PC-3 (cell line): ENCODE measurements at places on chromosomes 3 and 15. TPM values are rescaled to one million over a fixed set of nuclear protein-coding genes. Genes with fewer than 3 reads are reported as not detected.

SMAD6 gene
- 19.9 and 21.8 TPM in 2 replicates for total RNA-seq

SERPINI2 gene
- not detected in 2 replicates for total RNA-seq

KLF15 gene
- total RNA-seq, result 0.12 TPM in 1 of 2 replicates, not detected in the other

CADPS gene
- total RNA-seq, result not detected in 2 replicates

CHRNB4 gene
- not detected in 2 replicates for total RNA-seq

NUP210 gene
- total RNA-seq, result 64.0 and 75.3 TPM in 2 replicates

MKRN3 gene
- total RNA-seq, result 0.18 and 1.8 TPM in 2 replicates

SLC12A1 gene
- total RNA-seq, result not detected in 2 replicates

STAC gene
- total RNA-seq, result 4.4 and 6.7 TPM in 2 replicates

MRAS gene
- 2.8 and 5.3 TPM in 2 replicates for total RNA-seq

GTF2E1 gene
- total RNA-seq, result 10.7 and 15.2 TPM in 2 replicates

GOLGA6A gene
- total RNA-seq, result not detected in 2 replicates

NMB gene
- 20.4 and 25.9 TPM in 2 replicates for total RNA-seq

CTXND1 gene
- not detected in 2 replicates for total RNA-seq

CNTN3 gene
- not detected in 2 replicates for total RNA-seq

GOLGA8H gene
- 0.84 and 1.0 TPM in 2 replicates for total RNA-seq

PTPN9 gene
- 9.1 and 15.7 TPM in 2 replicates for total RNA-seq

- no peak for DNase-seq
These were observed 137.8 kb upstream of the SNTN start for GRCh38 chr3:63514678-63515077.

DNA sequence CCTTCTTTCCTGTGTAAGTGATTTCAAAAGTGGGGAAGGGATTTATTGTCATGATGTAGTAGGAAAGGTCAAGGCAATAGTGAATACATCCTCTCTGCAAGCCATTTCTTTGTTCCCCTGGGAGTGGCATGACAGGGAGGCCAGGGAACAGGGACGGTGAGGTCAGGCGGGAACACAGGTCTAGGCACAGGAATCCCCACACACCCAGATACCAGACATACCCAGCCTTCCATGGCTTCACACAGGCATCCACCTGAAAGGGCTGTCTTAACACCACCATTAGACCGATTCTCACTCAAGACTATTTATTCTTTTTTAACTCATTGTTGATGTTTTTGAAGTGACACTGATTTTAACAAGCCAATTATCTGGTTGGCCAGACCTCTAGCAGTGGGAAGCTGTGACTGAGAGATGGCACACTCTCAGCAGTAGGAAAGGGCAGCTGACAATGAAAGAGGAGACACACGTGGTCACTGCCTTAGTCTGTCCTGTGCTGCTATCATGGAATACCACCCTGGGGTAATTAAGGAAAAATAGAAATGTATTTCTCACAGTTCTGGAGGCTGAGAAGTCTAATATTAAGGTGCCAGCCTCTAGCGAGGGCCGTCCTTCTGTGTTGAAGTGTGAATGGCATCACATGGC is 74.6 kb upstream of the MYZAP start:
- DNase-seq, result no peak

DNA sequence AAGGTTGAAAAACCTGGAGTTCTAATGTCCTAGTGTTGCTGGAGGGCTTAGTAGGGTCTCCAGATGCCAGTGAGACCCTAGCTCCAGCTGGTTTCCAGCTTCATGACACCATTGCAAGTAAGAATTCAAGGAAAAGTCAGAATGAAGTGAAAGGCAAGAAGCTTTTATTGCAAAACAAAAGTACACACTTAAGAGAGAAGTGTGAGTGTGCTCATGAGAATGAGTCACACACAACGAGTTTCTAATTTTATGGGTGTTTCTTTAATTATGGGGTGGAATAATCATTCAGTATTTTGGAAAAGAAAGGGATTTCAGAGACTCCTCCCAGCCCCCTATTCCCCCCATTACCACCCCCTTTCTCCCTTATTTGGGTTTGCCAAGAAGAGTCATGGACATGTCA is 24.6 kb upstream of the ZNF502 start:
- DNase-seq, result no peak

DNA sequence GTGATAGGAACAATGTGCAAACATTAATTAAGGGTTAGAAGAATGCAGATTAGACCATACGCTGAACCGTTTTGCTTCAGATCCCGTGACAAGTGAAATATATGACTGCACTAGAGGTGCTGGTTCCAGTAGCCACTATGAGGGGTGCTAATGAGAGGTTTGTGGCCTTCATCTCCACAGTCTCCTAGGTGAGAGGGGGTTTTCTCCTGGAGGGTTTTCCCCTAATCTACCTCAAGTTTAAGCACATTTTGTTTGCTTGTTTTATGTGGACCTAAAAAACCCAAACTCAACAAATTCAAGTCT is 13.7 kb upstream of the SHF start:
- DNase-seq, result no peak

- DNase-seq, result peak; percentile 86
These were observed 2.5 kb upstream of the MST1R start for GRCh38 chr3:49906073-49906743.

GRCh38 chr3:28903171-28903601 is 377.7 kb upstream of the RBMS3 start:
- DNase-seq, result no peak

- DNase-seq, result no peak
These were observed 14.4 kb downstream of the CCDC32 start for GRCh38 chr15:40550341-40551037.

GRCh38 chr3:164155400-164155799 is 922.9 kb downstream of the SI start:
- peak; percentile 7 for DNase-seq

DNA sequence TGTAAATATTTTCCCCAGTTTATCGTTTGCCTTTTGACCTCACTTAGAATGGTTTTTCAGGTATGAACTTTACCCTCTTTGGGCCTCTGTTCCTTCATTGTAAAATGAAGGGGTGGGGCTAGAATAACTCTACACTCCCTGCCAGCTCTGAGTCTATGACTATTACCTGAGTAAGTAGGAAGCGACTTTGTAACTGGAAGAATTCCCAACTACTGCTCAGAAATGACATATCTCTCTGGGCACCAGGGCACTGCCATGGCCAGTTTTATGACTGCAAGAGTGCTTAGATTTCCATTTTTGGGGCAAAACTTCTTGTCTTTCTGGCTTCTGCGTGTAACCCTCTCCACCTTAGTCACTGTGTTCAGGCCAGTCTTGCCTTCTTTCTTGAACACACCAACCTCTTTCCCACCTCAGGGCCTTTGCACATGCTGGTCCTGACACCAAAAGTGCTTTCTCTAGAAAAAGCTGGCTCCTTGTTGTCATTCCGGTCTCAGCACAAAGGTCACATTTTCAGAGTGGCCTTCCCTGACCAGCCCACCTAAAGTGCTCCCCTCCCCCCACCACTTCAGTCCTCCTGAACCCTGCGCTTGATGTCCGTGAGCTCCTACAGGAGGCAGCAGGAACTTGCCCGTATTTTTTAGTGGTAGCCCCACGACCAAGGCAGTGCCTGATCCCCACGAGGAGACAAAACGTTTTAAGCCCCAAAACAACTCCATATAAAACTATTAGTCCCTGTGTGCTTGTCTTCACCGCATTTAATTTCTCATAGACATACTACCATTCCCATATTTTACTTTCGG is 25.6 kb downstream of the CDCP1 start:
- DNase-seq, result peak; percentile 99

DNA sequence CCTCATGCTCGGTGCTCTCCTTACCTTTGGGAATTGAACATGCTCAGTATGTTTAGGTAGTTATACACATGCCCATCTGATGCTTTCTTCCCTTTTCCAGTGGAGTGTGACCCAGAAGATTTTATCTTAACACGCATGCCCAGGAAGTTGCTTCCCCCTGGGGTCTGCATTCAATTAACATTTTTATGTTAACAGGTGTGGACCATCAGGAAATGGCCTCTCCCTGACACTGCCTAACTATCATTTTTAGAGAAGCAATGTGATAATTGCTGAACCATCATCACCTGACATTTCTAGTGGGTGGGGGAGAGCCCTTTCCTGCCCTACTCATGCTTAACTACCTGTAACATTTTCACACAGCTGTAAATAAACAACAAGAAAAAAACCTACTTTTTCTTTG is 55.1 kb upstream of the TGFBR2 start:
- DNase-seq, result no peak

GRCh38 chr3:194112120-194113106 is 23.5 kb upstream of the HES1 start:
- DNase-seq, result peak; percentile 92

- DNase-seq, result no peak
These were observed 190.8 kb downstream of the ADAMTSL3 start for GRCh38 chr15:83844742-83845141.

GRCh38 chr15:61038387-61038786 is 190.7 kb downstream of the RORA start:
- peak; percentile 2 for DNase-seq

DNA sequence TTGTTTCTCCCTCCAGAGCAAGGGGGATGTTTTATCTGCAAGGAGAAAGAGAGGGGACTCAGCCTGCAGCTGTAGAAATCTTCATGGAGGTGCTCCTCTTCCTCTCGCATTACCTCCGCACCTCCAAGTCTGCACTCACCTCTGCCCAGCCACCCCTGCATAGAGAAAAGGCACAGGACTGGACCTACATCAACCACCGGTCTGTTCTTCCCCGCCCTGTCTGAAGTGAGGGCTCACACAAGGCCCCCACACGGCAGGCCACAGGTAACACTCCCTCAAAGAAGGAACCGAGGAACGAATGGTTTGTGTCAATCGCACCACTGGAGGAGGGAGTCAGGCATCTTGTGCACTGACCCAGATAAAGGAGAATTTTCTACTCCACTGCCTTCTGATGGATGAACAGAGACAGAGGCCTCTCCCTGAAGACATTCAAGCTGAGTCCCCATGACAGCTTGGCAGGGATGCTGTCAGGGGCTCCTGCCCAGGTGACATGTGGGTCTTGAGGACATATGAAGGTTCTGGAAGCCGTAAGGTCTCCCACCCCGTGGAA is 260.3 kb downstream of the XXYLT1 start:
- DNase-seq, result no peak

GRCh38 chr3:170056710-170057454 is 19.1 kb downstream of the GPR160 start:
- DNase-seq, result no peak

DNA sequence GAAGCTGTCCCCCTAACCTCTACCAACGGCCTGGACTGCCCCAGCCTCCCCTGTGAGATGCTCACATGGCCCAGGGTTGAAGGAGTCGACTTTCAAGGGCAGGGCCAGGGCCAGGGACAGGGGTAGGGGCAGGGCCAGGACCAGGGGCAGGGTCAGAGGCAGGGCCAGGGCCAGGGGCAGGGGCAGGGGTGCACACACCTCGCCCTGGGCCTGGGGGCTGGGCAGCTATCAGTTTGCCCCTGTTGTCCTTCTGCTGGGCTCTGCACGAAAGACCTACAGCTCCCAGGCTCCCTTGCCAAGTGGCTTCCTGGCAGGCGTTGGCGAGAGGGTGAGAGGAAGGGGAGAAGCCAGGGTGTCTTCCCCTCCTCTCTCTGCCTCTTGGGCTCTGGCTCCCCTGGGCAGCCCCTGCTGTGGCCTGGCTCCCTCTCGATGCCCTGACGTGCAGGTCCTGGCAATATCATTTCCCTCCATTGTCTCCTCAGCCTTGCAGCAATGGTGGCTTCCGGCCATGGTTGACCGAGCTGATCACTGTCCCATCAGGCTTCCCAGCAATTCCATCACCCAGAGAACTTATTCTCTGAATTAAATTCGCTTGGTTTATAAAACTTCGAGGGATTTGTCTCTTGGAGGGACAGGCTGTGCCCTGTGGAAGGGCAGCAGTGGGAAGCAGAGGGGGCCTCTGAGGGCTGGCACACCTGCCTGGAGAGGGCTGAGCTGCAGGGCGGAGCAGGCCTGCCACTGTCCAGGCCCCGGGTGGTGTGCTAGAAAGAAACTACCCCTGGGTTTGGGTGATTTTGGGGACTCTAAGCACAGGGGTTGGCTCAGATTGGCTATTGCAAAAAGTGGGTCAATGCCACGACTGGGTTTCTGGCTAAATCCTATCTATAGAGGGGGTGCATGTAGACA is 13.9 kb downstream of the PRR23E start:
- no peak for DNase-seq

DNA sequence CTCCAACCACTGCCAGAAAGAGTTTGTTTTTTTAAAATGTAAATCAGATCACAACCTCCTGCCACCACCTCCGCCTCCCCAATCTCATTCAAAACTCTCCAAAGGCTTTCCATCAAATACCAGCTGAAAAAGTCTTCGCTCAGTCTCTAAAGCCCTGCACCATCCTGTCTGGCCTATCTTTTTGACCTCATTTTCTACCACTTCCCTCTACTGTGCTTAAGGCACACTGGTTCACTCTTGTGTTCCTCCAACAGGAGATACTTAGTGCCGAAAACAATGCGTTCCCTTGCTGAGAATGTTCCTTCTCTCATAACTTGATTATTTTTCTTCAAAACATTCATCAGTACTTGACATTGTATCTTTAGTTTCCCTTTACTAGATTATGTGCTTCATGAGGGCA is 3.5 kb downstream of the BTBD1 start:
- no peak for DNase-seq

GRCh38 chr3:184561913-184562877 is 610 bp downstream of the EPHB3 start:
- DNase-seq, result peak; percentile 21

- no peak for DNase-seq
These were observed 154.9 kb upstream of the ANKRD28 start for GRCh38 chr3:15952543-15953175.

DNA sequence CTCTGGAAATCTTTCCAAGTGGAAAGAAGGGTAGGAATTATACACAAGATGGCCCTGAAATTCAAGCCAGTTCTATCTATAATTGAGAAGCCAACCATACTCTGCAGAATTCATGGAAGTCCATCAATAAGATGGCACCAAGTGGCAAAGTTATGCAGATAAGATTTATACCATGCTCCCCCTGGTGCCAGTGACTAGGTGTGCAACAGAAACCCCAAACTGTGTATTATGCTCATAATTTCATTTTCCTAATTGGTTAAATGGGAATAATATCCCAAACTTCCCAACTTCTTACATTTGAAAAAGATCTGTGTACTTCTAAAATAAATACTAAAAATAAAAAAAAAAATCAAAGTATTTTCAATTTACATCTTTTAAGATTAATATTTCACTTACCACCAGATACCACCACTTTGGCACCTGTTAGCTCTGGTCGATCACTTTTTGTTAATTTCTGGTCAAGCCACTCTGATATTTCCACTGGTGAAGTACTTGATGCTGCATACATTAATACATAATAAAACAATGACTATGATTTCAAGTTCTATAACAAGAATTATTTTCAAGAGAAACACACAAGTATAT is 25.9 kb downstream of the ETFA start:
- DNase-seq, result peak; percentile 44
